Activated CD8-positive, alpha-beta memory T cell treated with anti-CD3 and anti-CD28 coated beads, Interleukin-2, amount 10 ng/mL, durations not matched to agents 7 days and 5 days (primary cell): ENCODE measurements at places on chromosomes 3 and 15. TPM values are rescaled to one million over a fixed set of nuclear protein-coding genes. Genes with fewer than 3 reads are reported as not detected.
A peak's percentile ranks its signal among the peaks of the same experiment; 100 is the strongest.

- DNase-seq, result peak; percentile 26
Observed at GRCh38 chr3:14772533-14773138, 46.1 kb upstream of the FGD5 start.

GRCh38 chr3:144185276-144185675, 213.7 kb downstream of the DIPK2A start:
- no peak for DNase-seq

DNA sequence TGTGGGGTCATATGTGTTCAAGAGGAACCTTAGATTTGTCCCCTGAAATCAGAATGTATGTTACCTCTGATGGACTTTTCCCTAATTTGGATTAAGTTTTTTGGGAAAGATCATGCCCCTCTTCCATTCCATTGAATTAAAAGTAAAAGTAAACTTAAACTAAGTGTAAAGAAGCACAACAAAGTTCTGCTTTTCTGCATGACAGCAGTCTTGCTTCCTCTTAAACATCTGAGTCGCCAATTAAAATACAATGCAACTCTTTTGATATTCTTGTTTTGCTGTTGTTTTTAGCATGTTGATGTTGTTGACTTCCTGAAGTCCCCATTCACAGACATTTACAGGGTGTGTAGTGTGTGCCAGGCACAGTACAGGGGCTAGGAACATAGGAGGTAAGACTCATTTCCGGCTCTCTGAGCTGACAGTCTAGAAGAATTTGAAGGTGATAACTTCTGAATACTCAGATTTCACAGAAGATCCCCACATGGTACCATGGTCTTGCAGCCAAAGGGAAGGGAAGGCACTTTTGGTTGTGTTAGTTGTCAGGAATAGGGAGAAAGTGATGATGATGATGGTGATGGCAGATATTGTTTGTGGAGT, 45.0 kb downstream of the USP13 start:
- no peak for DNase-seq

DNA sequence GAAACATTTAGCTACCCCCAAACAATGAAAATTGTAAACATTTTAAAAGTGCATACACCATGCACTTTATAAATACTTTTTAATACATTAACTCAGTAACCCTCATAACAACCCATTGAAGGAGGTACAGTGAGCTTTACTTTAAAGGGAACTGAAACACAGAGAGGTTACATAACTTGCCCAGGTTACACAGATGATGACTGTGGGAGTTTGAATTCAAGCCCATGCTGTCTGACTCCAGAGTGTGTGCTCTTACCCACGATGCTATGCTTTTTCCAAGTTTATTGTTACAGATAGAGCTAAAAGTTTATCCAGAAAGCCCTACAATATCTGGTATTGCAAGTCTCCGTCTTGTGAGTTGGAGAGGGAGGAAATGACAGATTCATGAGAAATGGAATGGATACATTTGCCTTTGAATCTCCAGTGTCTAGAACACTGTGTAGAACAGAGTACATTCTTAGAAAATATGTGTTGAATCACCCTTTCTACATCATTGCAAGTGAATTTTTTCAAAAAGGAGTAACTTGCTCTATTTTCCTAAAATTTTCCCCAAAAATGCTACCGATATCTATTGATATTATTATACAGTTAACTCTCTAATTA, 428.3 kb downstream of the NAALADL2 start:
- DNase-seq, result no peak

Gene FAM227B
- total RNA-seq, result 2.4 TPM

DNA sequence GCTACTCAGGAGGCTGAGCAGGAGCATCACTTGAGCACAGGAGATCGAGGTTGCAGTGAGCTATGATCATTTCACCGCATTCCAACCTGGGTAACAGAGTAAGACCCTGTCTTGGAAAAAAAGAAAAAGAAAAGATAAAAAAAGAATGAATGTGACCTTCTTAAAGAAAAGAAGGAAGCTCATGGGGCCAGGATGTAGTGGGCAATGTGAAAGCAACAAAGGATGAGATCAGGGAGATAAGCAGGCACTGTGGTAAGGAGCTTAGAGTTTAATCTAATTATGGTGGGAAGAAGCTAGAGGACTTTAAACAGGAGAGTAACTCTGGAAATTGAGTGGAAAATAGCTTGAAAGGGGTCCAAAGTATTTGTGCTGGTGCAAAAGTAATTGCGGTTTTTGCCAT, 231.6 kb upstream of the UBE2E2 start:
- no peak for DNase-seq

DNA sequence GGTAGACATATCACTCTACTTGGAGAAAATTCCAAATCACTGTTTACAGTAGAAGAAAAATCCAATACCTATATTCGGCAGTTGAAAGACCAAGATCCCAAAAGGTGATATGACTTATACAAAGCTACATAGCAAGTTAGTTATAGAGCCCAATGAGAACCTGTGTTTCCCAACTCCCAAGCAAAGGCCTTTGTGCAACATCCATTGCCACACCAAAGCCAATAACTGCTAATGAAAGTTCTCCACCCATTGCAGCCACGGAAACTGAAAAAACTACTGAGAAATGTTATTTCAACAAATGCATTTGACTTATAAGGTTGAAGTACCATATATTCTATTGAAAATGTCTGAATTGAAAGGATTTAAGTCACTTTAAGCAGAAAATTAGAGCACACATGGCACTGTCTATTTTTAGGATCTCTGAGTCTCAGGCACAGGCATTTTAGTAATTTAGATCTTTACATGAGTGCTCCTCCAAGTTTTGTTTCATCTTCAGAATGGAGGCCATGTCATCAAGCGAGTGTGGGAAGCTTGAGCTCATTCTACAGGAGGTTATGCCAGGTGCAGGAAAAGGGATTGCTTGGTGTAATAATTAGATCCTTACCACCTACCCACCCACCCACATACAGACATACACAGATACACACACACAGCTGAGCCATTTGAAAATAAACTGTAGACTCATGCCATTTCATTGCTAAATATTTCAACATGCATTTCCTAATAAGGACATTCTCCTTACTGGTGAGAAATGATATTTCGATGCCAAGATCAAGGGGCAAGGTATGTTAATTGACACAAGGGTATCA, 19.7 kb upstream of the ANO10 start:
- DNase-seq, result no peak

GRCh38 chr3:42489937-42490227, 12.6 kb upstream of the VIPR1 start:
- DNase-seq, result no peak

- no peak for DNase-seq
Observed at GRCh38 chr15:27585041-27585640, 514.0 kb downstream of the OCA2 start.

DNA sequence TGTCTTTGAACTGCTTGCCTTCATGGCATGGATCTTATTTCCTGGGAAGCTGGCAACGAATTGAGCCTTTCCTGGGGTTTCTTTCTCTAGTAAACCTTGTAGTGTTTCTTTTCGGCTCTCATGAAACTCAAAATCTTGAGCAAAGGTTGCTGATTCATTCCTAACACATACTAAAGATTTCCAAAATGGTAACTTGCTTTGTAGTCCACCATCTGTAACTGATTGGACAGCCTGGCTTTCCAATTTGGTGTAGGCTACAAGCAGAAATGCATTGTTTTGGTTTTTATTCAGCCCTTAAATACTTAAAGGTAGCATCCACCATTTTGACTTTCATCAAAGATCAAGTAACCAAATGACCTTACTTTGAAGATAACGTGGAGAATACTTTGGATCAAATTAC, 38.1 kb downstream of the LRTM1 start:
- no peak for DNase-seq

DNA sequence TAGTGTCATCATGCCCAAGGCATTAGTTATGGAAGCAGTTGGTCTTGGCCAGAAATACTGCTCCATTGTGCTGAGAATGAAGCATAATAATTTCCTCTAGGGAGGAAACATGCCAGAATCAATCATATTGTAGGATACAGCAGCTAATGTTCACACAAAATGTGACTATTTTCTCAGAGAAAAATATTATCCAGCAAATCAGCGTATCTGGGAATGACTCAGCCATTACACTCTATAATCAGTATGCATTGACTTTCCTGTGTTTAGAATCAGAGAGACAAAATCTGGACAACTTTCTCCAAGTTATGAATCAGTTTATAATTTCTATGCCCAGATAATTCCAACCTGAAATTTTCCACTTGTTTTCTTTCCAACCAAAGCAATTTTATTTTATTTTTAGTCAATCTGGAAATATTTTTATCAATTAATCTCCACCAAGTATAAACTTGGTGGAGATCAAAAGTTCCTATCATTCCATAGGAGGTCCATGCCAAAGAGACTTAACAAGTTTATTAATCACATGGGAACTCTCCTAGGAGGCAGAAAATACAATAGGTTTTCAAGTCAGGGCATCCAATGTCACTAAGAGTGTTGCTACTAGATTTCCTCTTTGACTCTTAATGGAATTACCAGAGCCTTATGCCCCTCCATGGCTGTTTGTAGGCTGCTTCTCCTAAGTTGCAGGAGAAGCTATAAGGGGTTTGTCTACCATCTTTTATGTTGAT, 36.4 kb downstream of the SUCNR1 start:
- no peak for DNase-seq

DNA sequence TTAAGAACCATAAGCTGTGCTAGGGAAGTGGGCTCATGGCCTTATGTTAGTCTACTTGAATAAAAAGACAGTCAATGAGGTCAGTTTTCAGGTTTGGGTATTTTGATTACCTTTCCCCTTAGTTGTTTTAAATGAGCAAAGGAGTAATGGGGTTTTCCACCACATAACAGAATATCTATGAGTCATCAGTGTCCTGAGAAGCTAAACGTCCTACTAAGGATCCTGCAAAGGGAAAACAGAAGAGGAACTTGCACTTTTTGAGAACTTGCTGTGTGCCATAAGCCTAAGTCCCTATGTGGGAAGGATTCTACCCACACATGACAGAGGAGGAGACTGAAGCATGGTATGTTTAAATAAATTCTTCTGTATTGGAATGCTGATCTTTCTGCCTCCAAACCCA, 292.8 kb upstream of the TMC3 start:
- no peak for DNase-seq

Gene OCA2
- total RNA-seq, result not detected

DNA sequence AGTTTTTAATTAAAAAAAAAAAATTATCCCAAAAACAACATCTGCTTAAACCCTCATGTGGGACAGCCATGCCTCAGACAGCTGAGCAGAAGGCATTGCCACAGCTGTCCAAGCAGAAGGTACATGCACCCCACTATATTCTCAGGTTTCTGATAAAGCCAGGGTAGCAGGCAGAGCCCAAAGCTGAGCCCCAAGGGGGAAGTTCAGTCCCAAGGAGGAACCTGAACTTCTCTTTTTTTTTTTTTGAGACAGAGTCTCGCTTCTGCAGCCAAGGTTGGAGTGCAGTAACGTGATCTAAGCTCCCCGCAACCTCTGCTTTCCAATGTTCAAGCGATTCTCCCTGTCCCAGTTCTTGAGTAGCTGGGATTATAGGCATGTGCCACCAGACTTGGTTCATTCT, 33.2 kb downstream of the MKRN2 start:
- DNase-seq, result no peak
